ENCODE measurements at places on chromosomes 11 and 22. TPM values are rescaled to one million over a fixed set of nuclear protein-coding genes. Genes with fewer than 3 reads are reported as not detected.
A peak's percentile ranks its signal among the peaks of the same experiment; 100 is the strongest.

F2 gene
- total RNA-seq: not detected

CEP126 gene
- total RNA-seq: 0.45 TPM

RHOD gene
- 0.33 TPM for total RNA-seq

P2RX6 gene
- total RNA-seq: 0.08 TPM

FREY1 gene
- 2.3 TPM for total RNA-seq

DNA sequence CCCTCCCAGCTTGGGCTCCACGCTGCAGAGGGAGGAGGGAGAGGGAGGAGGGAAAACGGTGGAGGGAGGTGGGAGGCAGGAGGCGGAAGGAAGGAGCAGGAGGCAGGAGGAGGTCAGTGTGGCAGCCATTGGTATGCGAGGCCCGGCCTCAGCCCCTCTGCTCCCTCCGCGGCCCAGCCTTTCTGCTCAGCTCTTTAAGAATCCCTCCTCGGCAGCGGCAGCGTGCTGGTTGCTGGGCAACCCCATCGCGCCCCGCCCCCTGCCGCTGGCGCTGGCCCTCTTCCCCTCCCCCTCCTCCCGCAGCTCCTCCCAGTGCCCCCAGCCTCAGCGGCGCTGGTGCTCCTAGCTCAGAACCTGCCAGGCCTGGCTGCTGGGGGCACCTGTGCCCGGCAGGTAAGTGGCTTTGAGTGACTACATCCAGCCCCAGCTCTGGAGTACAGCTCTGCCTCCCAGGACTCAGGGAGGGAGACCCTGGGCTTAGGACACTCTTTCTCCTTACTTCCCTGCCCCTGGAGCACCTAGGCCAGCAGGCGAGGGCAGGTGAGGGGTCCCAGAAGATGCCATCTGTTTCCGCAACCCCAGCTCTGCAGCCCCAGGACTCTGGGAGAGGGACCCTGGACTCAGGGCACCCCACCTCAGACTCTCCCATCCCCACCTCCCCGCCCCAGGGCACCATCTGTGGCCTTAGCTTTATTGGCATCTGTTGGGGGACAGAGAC is 7.2 kb upstream of the FLRT1 start:
- no peak for DNase-seq

DNA sequence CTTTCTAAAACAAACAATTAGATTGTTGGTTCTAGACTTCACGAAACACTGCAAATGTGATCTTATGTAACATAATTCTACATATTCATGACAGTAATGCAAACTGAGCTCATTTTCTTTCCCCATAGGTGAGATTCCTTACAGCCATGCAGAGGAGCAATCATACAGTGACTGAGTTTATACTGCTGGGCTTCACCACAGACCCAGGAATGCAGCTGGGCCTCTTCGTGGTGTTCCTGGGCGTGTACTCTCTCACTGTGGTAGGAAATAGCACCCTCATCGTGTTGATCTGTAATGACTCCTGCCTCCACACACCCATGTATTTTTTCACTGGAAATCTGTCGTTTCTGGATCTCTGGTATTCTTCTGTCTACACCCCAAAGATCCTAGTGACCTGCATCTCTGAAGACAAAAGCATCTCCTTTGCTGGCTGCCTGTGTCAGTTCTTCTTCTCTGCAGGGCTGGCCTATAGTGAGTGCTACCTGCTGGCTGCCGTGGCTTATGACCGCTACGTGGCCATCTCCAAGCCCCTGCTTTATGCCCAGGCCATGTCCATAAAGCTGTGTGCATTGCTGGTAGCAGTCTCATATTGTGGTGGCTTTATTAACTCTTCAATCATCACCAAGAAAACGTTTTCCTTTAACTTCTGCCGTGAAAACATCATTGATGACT is 1.5 kb downstream of the OR9G1 start:
- DNase-seq: no peak

- DNase-seq: no peak
These were observed 83.4 kb downstream of the WNT7B start for GRCh38 chr22:45893516-45893915.

GRCh38 chr22:19867617-19868016 is 12.9 kb upstream of the GNB1L start:
- DNase-seq: no peak

DNA sequence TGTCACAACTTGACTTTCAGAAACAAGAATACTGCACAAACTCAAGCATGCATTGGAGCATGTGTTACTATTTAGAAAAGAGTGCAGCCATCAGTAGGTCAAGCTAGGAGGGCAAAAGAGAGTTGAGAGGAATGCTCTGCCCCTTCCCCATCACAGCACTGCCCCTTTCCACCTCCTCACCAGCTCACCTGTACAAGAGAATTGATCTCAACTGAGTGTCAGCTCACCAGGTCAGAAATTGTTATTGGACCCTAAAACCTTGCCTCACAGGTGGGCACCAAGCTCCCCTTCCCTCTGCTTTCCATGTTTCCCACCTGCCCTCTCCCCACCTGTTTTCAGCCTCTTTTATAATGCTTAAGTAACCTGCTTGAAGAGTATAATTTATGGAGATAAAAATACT is 48.8 kb downstream of the DKK3 start:
- no peak for DNase-seq

DNA sequence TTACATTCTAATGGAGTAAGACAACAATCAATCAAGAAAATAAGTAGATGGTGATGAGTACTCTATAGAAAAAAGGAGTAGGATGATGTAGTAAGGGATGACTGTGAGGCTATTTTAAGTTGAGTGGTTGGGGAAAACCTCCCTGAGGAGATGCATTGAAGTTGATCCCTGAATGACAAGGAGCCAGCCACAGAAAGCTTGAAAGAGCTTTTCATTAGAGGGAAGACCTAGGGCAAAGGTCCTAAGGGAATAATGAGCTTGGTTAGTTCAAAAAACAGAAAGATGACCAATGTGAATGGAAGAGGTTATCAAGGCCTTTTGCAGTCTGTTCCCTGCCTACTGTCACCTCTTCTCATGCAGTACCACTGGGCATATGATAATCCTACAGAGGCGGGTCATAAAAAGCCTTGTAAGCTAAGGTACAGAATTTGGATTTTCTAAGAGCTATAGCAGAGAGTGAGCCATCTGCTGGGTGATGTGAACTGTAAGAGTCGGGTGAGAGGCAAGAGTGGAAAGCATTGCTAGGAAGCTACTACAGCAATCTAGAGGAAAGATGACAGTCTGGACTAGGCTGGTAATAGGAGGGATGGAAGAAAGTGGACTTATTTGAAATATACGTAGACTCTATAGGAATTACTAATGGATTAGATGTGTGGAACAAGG is 3.1 kb downstream of the PPP2R1B start:
- no peak for DNase-seq

- DNase-seq: no peak
These were observed 10.1 kb downstream of the PHF21B start for GRCh38 chr22:44999687-45000086.

DNA sequence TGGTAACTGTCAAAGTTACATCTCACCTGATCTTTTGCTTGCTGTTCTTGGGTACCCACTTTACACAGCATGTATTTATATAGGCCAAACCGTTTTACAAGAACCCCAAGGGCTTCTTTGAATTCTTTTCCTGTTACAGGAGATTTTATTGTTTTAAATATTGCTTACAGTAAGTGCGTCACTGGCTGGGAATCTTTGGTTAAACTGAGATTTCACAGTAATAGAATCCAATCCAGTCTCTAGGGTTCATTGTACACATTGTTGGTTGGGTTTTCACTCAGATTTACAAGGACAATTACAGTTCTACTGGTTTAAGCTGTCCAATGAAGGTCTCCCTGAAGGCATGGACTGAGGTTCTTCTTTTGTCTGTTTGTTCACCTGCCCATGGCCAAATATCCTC is 171.7 kb downstream of the INSC start:
- DNase-seq: no peak

- DNase-seq: no peak
These were observed 3.0 kb downstream of the RHOG start for GRCh38 chr11:3837793-3838192.

DNA sequence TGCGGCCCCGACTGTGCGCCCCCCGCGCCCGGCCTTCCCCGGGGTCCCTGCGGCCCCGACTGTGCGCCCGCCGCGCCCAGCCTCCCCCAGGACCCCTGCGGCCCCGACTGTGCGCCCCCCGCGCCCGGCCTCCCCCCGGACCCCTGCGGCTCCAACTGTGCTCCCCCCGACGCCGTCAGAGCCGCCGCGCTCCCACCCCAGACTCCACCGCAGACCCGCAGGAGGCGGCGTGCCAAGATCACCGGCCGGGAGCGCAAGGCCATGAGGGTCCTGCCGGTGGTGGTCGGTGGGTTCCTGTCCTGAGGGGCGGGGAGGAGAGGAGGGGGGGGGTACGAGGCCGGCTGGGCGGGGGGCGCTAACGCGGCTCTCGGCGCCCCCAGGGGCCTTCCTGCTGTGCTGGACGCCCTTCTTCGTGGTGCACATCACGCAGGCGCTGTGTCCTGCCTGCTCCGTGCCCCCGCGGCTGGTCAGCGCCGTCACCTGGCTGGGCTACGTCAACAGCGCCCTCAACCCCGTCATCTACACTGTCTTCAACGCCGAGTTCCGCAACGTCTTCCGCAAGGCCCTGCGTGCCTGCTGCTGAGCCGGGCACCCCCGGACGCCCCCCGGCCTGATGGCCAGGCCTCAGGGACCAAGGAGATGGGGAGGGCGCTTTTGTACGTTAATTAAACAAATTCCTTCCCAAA is 3.1 kb downstream of the DRD4 start:
- DNase-seq: no peak

DNA sequence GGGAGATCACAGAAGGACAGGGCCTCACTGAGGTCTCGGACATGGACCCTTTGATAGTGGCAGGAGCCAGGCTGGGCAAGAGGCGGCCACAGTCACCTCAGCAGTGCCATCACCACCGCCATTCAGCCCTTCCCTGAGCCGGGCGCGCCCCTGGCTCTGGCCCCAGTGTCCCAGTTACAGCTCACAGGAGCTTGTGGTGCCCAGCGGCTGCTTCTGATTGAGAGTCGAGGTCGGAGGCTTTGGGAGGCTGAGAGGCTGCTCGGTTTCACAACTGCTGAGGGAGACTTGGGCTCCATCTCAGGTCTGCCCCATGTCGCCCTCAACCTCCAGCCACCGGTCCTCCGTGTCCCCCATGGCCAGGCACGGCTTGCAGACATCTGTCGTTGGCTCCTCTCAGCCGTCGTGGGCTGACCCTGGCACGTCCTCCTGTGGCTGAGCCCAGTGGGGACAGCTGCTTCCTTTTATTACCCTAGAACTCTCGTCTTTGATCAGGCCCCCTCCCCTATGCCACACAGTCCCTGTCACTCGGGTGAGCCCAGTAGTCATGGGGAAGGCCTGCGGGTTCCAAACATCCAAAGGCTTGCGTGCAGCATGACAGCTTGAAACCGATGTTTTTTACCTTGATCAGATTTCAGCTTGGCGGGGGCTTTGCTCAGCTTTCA is 28.4 kb upstream of the PPP6R3 start:
- DNase-seq: no peak

DNA sequence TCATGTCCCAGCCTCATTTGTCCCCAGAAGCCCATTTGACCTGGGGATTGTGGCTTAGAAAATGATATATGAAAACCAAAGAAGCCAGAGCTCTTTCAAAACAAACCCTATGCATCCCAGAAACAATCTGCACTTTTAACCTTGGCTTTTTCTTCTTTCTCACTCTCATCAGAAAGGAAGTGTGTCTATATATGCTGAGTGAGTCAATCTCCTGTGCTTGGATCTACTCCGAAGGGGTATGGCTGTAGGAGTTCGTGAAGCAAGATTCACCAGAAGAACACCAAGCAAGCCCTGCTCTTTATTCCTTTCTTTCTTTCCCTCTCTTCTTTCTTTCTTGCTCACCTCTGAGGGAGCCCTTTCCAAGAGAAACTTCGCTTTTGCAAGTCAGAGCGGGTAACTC is 636 bp downstream of the PAMR1 start:
- no peak for DNase-seq

- no peak for DNase-seq
These were observed 633.8 kb downstream of the DLG2 start for GRCh38 chr11:84993386-84993785.

- DNase-seq: no peak
These were observed 68.5 kb upstream of the PPARA start for GRCh38 chr22:46081831-46082210.

GRCh38 chr22:30920407-30920806 is 48.2 kb downstream of the MORC2 start:
- DNase-seq: peak; percentile 82

- no peak for DNase-seq
These were observed 3899.1 kb upstream of the OR11H1 start for GRCh38 chr22:11628651-11629511.
